Peyer's patch (tissue), 4 donors: ENCODE measurements at places on chromosomes 1 and 21.

GRCh38 chr1:218633238-218633988 is 288.3 kb downstream of the TGFB2 start:
- DNase-seq, result no peak

DNA sequence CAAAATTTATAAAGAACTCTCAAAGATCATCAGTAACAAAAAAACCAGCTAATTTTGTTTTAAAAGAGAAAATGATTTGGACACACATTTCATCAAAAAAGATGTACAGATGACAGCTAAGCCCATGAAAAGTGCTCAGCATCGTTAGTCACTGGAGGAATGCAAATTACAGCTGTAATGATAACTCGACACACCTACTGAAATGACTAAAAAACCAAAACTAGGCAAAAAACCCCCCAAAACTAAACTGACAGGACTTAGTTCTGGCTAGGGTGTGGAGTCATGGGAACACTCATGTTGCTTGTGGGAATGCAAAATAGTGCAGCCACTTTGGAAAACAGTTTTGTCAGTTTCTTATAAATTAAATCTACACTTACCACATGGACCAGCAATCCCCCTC is 59.5 kb downstream of the CNIH3 start:
- DNase-seq, result no peak

DNA sequence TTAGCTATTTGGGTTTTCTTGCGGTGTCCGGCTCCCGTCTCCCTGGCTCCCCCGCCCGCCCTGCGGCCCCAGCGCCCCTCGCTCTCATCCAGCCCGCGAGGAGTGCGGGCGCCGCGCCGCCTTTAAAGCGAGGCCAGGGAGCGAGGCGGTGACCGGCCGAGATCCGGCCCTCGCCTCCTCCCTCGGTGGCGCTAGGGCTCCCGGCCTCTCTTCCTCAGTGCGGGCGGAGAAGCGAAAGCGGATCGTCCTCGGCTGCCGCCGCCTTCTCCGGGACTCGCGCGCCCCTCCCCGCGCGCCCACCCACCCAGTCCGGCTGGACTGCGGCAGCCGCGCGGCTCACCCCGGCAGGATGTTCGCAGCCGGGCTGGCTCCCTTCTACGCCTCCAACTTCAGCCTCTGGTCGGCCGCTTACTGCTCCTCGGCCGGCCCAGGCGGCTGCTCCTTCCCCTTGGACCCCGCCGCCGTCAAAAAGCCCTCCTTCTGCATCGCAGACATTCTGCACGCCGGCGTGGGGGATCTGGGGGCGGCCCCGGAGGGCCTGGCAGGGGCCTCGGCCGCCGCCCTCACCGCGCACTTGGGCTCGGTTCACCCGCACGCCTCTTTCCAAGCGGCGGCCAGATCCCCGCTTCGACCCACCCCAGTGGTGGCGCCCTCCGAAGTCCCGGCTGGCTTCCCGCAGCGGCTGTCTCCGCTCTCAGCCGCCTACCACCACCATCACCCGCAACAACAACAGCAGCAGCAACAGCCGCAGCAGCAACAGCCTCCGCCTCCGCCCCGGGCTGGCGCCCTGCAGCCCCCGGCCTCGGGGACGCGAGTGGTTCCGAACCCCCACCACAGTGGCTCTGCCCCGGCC is 492 bp downstream of the HLX start:
- DNase-seq, result peak; percentile 64

DNA sequence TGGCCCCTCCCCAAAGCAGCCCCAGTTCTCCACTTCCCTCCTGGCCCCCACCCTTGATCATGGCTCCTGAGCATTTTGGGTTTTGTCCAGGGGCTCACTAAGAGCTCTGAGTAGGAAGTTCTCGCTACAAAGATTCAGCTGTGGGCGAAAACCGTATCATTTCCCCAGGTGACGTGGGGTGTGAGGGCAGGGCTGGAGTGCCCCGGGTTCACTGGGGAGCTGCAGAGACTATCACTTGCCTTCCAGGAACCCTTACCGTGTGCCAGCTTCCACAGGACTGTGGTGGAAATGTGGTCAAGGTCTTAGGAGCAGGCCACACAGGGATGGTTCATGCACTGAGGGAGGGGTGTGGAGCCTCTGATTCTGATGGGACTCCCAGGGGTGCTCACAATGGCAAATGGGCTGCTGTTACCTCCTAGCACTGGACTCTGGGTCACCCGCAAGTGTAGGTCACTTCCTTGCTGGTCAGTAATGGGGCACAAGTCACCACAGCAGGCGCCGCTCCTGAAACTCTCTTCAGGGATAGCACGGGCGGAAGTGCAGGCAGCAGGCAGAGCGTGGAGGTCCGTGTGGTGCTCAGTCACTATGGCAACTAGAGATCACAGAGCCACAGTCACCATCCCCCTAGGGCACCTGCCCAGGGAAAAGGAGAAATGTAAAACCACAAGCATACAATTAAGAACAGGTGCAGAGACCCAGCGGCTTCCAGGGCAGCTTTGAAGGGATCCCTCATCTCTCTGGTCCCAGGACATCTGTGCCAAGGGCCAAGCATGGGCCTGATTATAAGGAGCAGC is 35.4 kb downstream of the RSPH1 start:
- DNase-seq, result peak; percentile 80

DNA sequence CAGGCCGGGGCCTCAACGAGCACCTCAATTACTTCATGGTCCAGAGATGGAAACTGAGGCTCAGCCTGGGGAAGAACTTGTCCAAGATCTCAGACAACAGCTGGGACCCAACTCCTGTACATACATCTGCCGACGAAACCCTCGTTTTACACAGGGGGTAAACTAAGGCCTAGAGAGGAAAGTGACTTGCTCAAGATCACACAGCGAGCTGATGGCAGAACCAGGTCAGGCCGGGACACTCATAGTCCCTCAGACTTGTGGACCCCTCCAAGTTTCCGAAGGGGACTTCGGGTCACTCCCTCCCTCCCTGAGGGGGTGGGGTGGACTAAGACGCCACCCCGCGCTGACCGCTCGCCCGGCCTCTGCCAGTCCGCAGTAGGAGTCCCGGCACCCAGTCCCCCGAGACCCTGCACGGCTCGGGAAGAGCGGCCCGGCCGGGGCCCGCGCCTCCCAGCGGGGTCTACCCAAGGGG is 430 bp downstream of the WASF2 start:
- DNase-seq, result no peak

- DNase-seq, result peak; percentile 57
These were observed 1.4 kb upstream of the SRRM1 start for GRCh38 chr1:24641646-24642151.

- DNase-seq, result no peak
These were observed 150.1 kb downstream of the PLA2G4A start for GRCh38 chr1:186978596-186979556.

DNA sequence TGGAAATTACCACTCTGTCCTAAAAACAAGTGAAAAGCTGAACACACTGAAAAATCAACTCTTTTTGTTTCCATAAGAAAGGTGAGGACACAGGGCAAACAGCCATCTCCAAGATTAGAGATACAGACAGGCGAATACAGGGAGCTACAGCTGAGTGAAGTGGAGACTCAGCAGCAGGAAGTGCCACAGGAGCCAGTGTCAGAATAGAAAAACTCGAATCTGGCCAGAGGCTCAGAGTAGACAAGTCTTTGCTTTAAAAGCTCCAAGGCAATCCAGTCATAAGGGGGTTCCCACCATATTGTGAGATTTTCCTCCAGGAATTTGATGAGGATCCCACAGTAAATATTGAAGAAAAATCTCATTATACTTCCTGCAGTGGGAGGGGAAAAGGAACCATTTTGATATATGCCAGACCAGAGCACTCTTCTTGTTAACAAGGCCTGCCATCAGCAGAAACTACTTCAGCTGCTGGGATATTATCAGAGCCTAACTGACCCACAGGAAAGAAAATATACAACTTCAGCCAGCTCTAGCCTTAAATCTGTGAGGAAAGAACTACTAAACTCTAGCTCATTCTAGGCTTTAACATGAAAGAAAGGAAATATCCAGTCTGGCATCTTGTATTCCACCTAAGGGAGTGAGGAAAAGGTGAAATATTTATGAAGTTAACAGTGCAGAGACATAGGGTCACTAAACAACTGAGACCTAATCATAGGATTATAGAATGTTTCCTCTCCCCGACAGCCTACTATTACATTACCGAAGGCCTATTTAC is 256.2 kb upstream of the OLFM3 start:
- no peak for DNase-seq

- no peak for DNase-seq
These were observed 437.9 kb upstream of the PLXNA2 start for GRCh38 chr1:208681878-208682663.
